NCI-H1105 (cell line): ENCODE measurements at places on chromosomes 2 and 18.
A peak's percentile ranks its signal among the peaks of the same experiment; 100 is the strongest.

- DNase-seq, result no peak
Measured at GRCh38 chr2:218834685-218835084, 3.1 kb upstream of the PRKAG3 start.

DNA sequence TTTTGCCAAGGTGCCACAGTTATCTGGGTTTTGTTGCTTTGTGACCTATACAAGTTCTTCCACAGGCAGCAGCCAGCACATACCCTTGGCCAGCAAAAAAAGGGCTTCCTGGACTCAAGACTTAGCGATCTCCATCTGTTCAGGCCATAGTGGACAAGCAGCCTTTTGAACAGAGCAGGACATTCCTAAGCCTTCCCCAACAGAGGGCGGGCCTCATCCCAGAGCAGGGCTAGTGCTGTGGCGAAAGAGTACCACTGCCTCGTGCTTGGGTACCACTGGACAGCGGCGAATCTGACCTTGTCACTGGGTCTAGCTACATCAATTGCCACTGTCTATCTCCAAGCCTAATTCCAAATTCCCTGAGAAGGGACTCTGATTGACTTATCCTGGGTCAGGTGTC, 56.4 kb downstream of the NAB1 start:
- no peak for DNase-seq

- DNase-seq, result no peak
Measured at GRCh38 chr2:8546612-8547283, 135.1 kb upstream of the ID2 start.

GRCh38 chr2:111061191-111061590, 59.5 kb upstream of the BCL2L11 start:
- no peak for DNase-seq

- DNase-seq, result peak; percentile 80
Measured at GRCh38 chr18:2070631-2071030, 500.7 kb downstream of the METTL4 start.

DNA sequence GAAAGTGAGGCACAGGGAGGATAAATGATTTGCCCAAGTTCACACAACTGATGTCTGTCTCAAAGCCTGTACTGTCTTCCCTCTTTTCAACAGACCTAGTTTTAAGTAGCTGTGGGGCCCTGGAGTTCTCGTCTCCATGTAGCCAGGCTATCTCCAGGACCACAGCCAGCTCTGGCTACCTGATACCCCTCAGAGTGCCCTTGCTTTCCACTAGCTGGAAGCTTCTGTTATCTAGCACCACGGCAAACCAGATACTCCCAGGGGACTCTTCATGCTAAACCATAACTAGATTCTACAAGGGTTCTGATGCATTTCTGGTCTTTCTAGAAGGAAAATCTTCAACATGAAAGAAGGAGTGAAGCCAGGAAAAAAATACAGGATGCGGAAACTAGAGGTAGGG, 137.3 kb downstream of the GALNT14 start:
- DNase-seq, result no peak

GRCh38 chr2:237532160-237532559, 34.2 kb upstream of the PRLH start:
- DNase-seq, result no peak

DNA sequence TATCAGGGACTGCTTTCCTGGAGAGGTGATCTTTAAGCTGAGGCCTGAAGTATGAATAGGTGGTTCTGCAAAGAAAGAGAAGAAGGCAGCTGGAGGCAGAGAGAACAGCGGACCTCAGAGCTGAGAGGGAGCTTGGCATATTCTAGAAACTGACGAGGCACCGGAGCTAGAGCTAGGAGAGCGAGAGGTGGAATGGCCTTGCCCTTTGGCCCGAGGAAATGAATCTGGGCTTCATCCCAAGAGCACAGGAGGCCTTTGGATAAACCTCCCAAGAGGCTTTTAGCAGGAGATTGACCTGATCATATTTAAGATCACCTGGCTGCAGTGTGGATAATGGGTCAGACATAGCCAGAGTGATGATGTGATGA, 7.9 kb downstream of the DYSF start:
- DNase-seq, result no peak

GRCh38 chr2:61660511-61661388, 122.6 kb upstream of the XPO1 start:
- no peak for DNase-seq

- no peak for DNase-seq
Measured at GRCh38 chr2:46836295-46837111, 79.1 kb downstream of the MCFD2 start.

- no peak for DNase-seq
Measured at GRCh38 chr2:212732860-212733259, 194.3 kb upstream of the ERBB4 start.

- DNase-seq, result peak; percentile 42
Measured at GRCh38 chr2:148876202-148876594, 1.2 kb downstream of the KIF5C start.

- no peak for DNase-seq
Measured at GRCh38 chr18:37764541-37765288, 199.1 kb upstream of the CELF4 start.

- no peak for DNase-seq
Measured at GRCh38 chr2:172806996-172807395, 71.4 kb downstream of the RAPGEF4 start.

DNA sequence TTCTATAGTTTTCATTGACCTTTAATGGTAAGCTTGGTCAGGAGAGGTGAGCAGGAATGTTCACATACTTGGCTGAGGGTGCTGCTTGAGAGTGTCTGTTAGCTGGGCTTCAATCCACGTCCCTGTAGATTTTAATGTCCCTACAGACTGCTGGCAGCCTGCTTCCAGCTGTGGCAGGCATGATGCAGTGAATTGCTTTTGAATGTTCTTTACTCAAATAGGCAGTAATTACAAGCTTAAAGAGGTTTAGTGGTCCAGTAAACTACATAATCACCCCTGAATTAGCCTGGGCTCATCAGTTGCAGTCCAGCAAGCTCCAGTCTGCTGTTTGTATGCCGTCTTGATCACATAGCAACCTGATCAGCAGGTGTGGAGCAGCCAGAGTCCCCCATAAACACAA, 102.1 kb downstream of the MEIS1 start:
- DNase-seq, result peak; percentile 92

DNA sequence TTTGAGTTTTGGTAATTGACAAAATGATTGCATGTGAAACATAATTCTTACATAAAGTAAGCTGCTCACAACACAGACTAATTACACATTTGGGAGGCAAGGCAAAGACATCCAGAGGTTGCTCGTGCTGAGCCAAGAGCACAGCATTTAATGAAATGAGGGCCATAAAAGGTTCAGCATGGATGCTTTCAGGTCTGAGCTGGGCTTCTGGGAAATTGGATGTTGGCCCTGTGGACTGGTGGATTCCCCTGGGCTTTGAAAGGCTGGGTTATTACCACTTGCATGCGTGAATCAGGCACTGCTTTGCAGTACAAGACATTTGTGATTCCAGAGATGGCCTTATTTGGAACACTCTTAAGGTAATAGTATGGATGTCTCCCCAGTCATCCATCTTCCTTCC, 533.5 kb upstream of the NRP2 start:
- DNase-seq, result peak; percentile 46

DNA sequence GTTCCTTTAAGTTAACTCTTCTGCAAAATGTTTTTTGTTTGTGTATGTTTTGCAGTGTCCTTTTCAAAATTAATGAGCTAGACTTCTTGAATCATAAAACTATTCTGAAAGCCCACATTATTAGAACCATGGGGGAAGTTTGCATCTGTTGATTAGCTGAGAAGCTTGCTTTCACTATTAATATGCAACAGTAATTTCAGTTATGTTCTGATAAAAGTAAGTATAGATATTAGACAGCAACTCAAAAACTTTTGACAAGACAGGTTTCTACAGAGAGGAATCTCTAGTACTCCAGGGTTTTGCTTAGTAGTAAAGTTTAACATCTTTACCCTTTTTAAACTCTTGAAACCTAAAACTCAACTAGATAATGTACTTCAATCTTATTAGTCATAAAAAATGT, 147.8 kb downstream of the UBE2E3 start:
- no peak for DNase-seq

DNA sequence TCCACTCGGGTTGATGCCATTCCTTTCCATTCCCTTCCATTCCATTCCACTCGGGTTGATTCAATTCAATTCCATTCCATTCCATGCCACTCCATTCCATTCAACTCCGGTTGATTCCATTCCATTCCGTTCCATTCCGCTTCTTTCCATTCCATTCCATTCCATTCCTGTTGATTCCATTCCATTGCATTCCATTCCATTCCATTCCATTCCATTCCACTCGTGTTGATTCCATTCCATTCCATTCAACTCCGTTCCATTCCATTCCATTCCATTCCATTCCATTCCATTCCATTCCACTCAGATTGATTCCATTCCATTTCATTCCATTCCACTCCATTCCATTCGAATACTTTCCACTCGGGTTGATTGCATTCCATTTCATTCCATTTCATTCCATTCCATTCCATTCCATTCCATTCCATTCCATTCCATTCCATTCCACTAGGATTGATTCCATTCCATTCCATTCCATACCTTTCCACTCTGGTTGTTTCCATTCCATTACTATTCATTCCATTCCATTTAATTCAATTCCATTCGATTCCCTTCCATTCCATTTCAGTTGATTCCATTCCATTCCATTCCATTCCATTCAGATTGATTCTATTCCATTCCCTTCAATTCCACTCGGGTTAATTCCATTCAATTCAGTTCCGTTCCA, 1141.8 kb downstream of the RPIA start:
- DNase-seq, result no peak

DNA sequence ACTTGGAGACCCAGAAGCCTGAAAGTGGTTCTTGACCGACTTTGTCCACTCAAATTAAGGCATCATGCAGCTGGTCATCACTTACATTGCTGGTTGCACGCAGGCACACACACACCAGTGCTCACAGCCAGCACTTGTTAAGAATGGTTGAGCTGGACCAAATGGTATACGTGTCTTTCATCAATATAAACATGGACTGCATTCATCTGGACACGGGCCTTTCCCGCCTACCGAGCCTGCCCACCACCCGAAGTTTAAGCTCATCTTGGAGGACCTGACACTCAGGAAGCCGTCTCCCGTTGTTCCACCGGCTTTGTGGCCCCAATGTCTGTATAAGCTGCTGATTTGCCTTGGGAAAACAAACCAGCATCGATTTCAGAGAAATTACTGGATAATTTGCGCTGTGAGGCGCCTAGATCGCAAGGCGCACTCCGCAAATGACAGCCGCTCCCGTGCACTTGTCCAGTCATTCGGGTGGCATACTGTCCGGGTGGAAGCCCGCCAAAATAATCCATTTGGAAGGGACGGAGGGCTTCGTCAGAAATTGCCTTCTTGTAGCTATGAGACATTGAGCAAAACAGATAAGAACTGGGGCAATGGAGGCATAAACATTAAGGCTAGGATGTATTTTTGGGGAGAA, 40.1 kb upstream of the AKAIN1 start:
- DNase-seq, result no peak
